ENCODE measurements at places on chromosomes 11 and 22. TPM values are rescaled to one million over a fixed set of nuclear protein-coding genes. Genes with fewer than 3 reads are reported as not detected.

- no peak for DNase-seq
These were observed 148.9 kb downstream of the TENM4 start for GRCh38 chr11:79291948-79292347.

GRCh38 chr11:3021125-3021524, 29.0 kb upstream of the NAP1L4 start:
- DNase-seq: peak; percentile 54

- DNase-seq: no peak
These were observed 51.4 kb upstream of the ANO1 start for GRCh38 chr11:70026726-70027125.

DNA sequence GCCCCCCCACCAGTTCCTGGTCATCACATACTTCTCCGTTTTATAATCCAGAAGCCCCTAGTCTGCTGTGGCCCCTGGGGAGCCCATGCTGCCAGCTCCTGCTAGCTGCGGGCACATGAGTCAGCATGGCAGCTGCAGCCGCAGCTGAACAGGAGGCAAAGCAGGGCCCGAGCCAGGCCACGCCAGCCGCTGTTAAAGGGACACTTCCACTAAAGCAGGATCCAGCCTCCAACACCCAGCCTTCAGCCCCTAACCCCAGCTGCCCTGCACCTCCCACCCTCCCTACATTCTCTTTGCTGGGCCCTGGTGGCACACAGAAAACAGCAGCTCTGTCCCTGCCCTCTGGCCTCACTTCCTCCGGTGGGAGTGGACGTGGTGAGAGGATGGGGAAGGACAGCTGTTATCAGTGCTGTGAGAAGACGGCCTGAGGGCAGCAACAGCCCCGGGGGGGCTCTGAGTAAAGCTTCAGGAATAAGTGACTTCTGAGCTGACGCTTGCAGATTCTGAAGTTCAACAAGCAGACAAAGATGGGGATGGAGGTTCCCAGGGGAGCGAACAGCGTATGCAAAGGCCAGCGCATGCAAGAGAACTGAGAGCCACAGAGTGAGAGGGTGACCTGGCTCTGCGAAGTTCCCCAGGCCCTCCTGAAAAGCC, 688 bp upstream of the LRRC74B start:
- DNase-seq: no peak

The P2RY2 gene
- total RNA-seq: not detected

DNA sequence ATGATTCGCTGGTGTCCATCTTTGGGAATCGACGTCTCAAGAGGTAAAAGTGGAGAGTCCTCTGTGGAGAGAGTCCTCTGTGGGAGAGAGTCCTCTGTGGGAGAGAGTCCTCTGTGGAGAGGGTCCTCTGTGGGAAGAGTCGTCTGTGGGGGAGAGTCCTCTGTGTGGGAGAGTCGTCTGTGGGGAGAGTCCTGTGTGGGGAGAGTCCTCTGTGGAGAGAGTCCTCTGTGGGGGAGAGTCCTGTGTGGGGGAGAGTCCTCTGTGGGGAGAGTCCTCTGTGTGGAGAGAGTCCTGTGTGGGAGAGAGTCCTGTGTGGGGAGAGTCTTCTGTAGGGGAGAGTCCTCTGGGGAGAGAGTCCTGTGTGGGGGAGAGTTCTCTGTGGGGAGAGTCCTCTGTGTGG, 3.1 kb downstream of the PRDX5 start:
- DNase-seq: no peak

DNA sequence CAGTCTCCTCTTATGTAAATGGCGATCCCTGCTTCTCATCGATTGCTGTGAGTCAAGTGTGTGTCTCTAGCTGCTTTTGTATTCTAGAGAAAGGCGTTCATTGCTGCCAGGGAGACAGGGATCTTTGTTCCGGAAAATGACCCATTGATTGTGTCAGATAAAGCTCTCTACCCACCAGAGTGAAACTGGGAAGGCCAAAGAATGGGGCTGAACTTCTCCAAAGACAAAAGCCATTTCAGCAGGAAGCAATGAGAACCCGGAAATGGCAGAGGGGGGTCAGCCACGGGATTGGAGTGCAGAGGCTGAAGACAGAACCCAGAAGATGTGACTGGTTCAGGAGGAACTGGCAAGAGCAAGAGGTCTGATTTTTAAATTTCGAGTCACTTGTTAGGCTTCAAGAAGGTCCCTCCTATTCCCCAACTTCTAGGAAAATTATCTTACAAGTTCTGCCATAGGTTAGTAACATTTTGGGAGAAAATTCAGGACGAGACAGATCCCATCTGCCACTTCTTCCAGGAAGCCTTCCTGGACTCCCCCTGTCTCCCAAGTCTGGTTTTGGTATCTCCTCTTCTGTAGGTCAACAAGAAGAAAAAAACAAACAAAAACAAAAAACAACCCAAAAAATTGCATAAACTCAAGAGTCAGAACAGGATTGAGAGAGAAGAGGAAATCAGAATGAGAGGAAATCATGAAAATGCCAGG, 110.6 kb downstream of the NECTIN1 start:
- DNase-seq: no peak

The SERHL2 gene
- 36.4 TPM for total RNA-seq

- DNase-seq: no peak
These were observed 2.7 kb downstream of the ZNF74 start for GRCh38 chr22:20396639-20397038.

Measured in OCI-LY7 (cell line).